ENCODE measurements at places on chromosomes 13 and 19. TPM values are rescaled to one million over a fixed set of nuclear protein-coding genes. Genes with fewer than 3 reads are reported as not detected.

DNA sequence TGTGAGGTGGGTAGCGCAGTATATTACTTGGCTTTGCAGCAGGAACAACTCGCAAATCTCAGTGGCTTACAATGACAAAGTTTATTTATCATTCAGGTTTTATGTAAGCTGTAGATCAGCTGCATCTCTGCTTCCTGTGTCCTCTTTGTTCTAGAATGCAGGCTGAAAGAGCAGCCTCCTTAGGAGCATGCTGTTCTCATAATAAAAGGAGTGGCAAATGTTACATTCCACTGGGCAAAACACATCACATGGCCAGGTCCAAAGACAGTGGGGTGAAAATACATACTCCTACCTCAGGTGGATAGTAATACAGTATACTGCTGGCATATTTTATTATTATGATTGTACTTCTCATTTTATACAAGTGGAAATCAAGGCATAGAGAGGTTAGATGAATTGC is 1.2 kb upstream of the CSNK1A1L start:
- no peaks in the 10 kb centered on the region for H3K4me1 ChIP-seq
- H3K4me3 ChIP-seq: no peak overlapping the region
- no peak for DNase-seq
- H3K27me3 ChIP-seq: no peaks in the 10 kb centered on the region
- H3K27ac ChIP-seq: no peak overlapping the region

- H3K27me3 ChIP-seq: no peaks in the 10 kb centered on the region
- H3K4me1 ChIP-seq: no peaks in the 10 kb centered on the region
- H3K4me3 ChIP-seq: no peak overlapping the region
- H3K27ac ChIP-seq: no peak overlapping the region
- no peak for DNase-seq
- H3K36me3 ChIP-seq: no peaks in the 10 kb centered on the region
These were observed 6.1 kb downstream of the PRR22 start for GRCh38 chr19:5778402-5778801.

DNA sequence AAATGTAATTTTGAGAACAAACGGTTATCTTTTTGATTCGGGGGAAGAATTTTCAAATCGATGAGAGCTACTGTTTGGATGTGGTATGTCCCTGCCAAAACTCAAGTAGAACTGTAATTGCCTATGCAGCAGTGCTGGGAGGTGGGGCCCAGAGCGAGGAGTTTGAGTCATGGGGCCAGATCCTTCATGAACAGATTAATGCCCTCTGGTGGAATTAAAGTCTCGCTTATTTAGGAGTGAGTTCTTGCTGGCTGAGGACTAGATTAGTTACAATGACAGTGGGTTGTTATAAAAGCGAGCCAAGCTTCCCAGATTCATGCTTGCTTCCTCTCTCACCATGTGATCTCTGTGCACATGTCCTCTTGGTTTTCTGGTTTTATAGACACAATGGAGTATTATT is 11.8 kb upstream of the PRR20A start:
- H3K4me1 ChIP-seq: no peaks in the 10 kb centered on the region
- H3K36me3 ChIP-seq: no peaks in the 10 kb centered on the region
- no peaks in the 10 kb centered on the region for H3K27me3 ChIP-seq

- no peaks in the 10 kb centered on the region for H3K27me3 ChIP-seq
- H3K36me3 ChIP-seq: no peaks in the 10 kb centered on the region
- no peaks in the 10 kb centered on the region for H3K4me1 ChIP-seq
- H3K27ac ChIP-seq: no peak overlapping the region
These were observed 190.3 kb downstream of the SLITRK1 start for GRCh38 chr13:83691966-83692365.

DNA sequence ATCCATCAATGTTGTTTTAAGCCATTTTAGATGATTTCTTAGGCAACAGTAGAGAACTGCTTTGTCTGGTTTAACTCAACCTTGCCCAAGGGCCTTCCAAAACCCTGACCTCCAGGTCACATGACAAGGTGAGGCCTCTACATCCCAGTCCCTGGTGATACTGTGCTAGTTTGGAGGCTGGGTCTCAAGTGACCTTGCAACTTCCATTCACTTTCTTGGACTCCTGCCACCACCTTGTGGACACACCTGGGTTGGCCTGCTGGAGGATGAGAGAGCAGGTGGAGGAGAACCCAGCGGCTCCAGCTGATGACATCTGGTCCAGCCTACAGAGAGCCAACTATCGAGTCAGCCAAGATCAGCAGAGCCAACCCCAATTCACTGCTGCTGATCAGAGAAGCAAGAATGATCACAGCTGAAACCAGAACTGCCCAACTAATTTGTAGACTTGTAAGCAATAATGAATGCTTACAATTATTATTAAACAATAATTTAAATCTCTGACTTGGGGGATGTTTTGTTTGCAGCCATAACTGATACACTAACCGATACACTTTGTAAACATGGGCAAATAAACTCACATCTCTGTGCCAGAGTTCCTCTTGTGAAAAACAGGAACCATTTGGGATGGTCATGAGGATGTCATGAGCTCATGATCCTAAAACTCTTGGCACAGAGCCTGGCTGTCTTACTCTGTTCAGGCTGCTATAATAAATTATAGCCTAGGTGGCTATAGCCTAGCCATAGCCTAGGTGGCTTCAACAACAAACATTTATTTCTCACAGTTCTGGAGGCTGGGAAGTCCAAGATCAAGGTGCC is 11.5 kb downstream of the FAM187B start:
- H3K27ac ChIP-seq: no peak overlapping the region
- H3K27me3 ChIP-seq: no peaks in the 10 kb centered on the region
- no peaks in the 10 kb centered on the region for H3K36me3 ChIP-seq
- no peak overlapping the region for H3K4me3 ChIP-seq
- DNase-seq: no peak
- peaks cover 48% of the 10 kb centered on the region for H3K4me1 ChIP-seq

DNA sequence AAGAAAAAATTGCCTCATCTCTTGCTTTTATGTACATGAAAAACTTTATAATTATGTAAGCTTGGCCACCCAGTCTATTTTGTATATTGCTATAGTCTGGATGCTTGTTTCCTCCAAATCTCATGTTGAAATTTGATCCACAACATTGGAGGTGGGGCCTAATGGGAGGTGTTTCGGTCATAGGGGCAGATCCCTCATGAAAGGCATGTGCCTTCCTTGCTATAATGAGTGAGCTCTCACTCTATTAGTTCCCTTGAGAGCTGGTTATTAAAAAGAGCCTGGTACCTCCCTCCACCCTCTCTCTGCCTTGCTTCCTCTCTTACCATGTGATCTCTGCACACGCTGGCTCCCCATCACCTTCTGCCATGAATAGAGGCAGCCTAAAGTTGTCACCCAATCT is 1005.1 kb downstream of the PCDH9 start:
- no peaks in the 10 kb centered on the region for H3K36me3 ChIP-seq
- no peak overlapping the region for H3K27ac ChIP-seq
- no peak overlapping the region for H3K4me3 ChIP-seq
- no peaks in the 10 kb centered on the region for H3K4me1 ChIP-seq
- DNase-seq: no peak

The GRIN3B gene
- not detected for total RNA-seq

DNA sequence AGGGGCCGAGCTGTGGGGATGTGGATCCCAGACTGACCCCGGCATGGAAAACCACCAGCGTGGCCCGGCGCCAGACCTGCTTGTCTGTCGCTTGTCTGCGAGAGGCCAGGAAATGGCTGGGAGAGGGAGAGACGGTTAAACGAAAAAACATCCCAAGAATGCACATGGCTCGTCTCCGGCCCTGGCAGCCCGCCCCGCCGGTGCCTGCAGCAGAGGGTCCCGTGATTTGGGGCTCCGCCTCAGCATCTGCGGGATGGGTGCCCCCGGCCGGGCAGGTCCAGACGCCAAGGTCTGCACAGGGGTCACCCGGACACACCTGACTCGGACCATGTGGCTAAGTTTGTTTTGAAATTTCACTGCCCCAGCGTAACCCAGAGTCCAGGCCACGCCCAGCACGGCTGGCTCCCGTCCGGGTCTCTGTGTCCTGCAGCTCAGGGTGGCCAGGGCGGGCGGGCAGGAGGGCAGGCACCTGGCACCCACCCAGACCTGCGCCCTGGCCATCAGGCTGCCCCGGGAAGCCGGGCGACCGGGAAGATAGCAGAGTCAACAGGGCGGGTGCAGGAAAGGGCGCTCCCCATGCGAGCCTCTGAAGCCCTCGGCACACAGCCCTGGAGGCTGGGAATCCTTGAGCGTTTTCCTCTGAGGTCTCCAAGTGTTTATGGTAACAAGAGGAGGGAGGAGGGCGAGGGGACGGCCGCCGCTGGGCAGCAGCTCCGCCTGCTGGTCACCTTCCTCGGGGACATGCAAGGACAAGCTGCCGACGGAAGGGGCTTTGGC is 103.2 kb downstream of the GADD45B start:
- H3K27me3 ChIP-seq: peaks cover 2% of the 10 kb centered on the region
- no peaks in the 10 kb centered on the region for H3K36me3 ChIP-seq
- H3K4me3 ChIP-seq: peak overlapping the region; percentile 10
- H3K4me1 ChIP-seq: peaks cover 14% of the 10 kb centered on the region

- H3K4me1 ChIP-seq: no peaks in the 10 kb centered on the region
- H3K27ac ChIP-seq: no peak overlapping the region
- H3K27me3 ChIP-seq: no peaks in the 10 kb centered on the region
- no peak for DNase-seq
- H3K36me3 ChIP-seq: no peaks in the 10 kb centered on the region
- no peak overlapping the region for H3K4me3 ChIP-seq
These were observed 15.9 kb downstream of the CBY2 start for GRCh38 chr13:45718063-45718462.

The SPIB gene
- total RNA-seq: 0.77 TPM

GRCh38 chr13:106521095-106521799 is 14.2 kb downstream of the EFNB2 start:
- no peaks in the 10 kb centered on the region for H3K27me3 ChIP-seq
- no peak overlapping the region for H3K4me3 ChIP-seq
- no peaks in the 10 kb centered on the region for H3K36me3 ChIP-seq
- no peak for DNase-seq
- no peaks in the 10 kb centered on the region for H3K4me1 ChIP-seq

GRCh38 chr13:46668302-46668720 is 115.3 kb downstream of the LRCH1 start:
- no peaks in the 10 kb centered on the region for H3K36me3 ChIP-seq
- peak overlapping the region; percentile 96 for H3K27ac ChIP-seq
- DNase-seq: peak; percentile 30
- H3K4me1 ChIP-seq: peaks cover 22% of the 10 kb centered on the region
- peak overlapping the region; percentile 50 for H3K4me3 ChIP-seq
- no peaks in the 10 kb centered on the region for H3K27me3 ChIP-seq

- H3K27ac ChIP-seq: no peak overlapping the region
- H3K36me3 ChIP-seq: peaks cover 8% of the 10 kb centered on the region
- H3K4me3 ChIP-seq: no peak overlapping the region
- no peaks in the 10 kb centered on the region for H3K27me3 ChIP-seq
- no peak for DNase-seq
- H3K4me1 ChIP-seq: no peaks in the 10 kb centered on the region
These were observed 42.6 kb downstream of the ZNF527 start for GRCh38 chr19:37413313-37414084.

DNA sequence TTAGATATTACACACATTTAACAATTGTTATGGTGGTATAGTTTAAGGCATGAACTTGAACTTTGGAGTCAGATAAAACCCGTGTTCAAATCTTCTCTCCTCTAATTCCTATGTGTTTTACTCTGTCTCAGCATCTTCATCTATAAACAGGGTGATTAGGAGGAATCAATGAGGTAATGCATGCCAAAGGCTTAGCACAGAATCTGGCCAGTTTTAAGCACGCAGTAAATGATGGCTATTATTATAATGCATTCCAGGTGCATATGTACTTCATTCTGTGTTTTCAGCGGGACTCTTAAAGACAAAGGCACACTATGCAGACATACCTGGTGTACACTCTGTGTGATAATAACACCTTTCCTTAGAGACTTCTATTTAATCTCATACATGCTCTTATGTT is 88.0 kb upstream of the FRY start:
- no peak overlapping the region for H3K27ac ChIP-seq
- DNase-seq: no peak
- no peaks in the 10 kb centered on the region for H3K27me3 ChIP-seq
- no peak overlapping the region for H3K4me3 ChIP-seq

DNA sequence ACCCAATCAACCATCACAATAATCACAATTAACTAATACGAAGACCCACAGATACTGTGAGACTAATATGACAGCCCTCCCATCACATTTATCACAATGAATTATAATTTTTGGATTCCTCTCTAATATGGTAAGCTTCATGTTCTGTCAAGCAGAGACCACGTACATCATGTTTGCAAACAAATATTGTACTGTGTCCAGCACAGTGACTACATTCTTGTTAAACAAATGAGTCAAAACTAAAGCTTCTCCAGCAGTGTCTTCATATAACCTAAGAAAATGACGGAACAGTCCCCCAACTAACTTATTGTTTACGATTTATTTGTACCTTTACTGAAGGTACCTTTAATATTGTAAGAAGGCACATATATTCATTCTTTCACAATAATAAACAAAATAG is 292.6 kb downstream of the ENOX1 start:
- no peaks in the 10 kb centered on the region for H3K36me3 ChIP-seq
- DNase-seq: no peak
- H3K27me3 ChIP-seq: no peaks in the 10 kb centered on the region
- no peaks in the 10 kb centered on the region for H3K4me1 ChIP-seq
- no peak overlapping the region for H3K4me3 ChIP-seq

DNA sequence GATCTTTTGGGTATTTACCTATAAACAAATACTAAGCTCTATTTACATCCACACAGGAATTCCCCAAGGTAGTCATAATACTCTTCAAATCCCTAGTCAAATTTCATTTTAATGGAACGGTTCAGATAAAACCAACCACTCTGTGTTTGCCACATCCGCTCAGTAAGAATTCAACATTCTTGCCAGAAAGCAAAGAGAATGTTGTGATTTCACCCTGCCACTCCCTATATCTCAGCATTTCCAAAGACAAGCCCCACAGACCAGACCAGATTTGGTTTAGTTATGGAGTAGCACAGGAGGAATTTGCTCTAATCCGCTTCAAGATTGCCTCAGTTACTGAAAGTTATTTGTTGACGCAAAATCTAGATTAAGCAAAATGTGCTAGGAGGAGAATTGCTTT is 105.6 kb upstream of the SERP2 start:
- H3K4me1 ChIP-seq: no peaks in the 10 kb centered on the region
- no peak for DNase-seq
- H3K36me3 ChIP-seq: no peaks in the 10 kb centered on the region
- no peak overlapping the region for H3K27ac ChIP-seq

The PRR20A gene
- total RNA-seq: not detected

The PDX1 gene
- total RNA-seq: not detected

The TMIGD2 gene
- 41.1 TPM for total RNA-seq

GRCh38 chr13:112453207-112453829 is 77.2 kb downstream of the SPACA7 start:
- no peak overlapping the region for H3K27ac ChIP-seq
- no peaks in the 10 kb centered on the region for H3K27me3 ChIP-seq
- DNase-seq: no peak
- H3K4me1 ChIP-seq: no peaks in the 10 kb centered on the region

Data from natural killer cell (primary cell).